AG09309 (cell line): ENCODE measurements at places on chromosomes 5 and 9.

DNA sequence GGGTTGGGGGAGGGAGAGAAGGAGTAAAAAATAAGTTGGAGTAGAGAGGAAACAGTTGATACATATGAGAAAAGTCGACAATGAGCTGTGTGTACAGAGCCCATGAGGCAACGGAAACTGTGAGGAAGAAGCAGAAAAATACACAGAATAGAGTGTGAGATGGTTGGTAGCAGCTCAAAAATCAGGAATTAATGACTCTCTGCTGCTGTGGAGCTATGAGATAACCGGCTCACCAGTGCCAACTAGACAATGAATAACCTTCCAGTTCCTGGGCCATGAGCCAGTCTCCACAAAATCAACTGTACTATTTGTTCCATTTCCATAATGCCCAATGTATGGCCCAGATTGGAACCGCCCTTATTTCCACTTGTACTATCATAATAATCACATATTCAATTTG is 53.1 kb upstream of the NREP start:
- DNase-seq: no peak

GRCh38 chr5:137997726-137998213 is 35.1 kb downstream of the FAM13B start:
- DNase-seq: no peak

GRCh38 chr9:131635892-131636291 is 90.6 kb downstream of the PRRT1B start:
- DNase-seq: no peak

- no peak for DNase-seq
Observed at GRCh38 chr9:68505681-68506409, 34.8 kb downstream of the TMEM252 start.
